ENCODE measurements at places on chromosomes 3 and 15.

GRCh38 chr15:38829086-38829485 lies 264.5 kb upstream of the RASGRP1 start:
- DNase-seq: no peak

DNA sequence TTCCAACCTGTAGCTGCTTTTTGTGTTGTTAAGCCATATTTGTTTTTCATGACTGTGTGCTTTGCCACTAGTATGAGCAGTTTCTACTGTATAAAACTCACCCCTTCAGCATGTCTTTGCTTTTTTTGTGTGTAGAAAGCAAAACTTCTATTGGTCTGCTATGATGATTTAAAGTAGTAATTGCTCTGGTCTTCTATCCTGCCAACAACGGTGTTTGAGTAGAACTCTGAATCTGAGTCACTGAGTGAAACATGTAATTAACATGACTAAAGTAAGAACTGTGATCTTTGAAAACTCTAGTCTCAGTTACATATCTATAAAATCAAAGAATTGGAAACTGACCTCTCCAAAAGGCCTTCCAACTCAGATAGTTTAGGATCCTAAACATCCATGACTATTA lies 133.6 kb downstream of the TPRG1 start:
- no peak for DNase-seq

GRCh38 chr15:58083526-58083925 lies 18.0 kb upstream of the ALDH1A2 start:
- no peak for DNase-seq

GRCh38 chr3:155648013-155648591 lies 96.8 kb downstream of the PLCH1 start:
- DNase-seq: no peak

GRCh38 chr15:26628879-26629529 lies 143.9 kb downstream of the GABRB3 start:
- DNase-seq: peak; percentile 13

- peak; percentile 49 for DNase-seq
Measured at GRCh38 chr3:197305854-197306253, 7.4 kb upstream of the DLG1 start.

DNA sequence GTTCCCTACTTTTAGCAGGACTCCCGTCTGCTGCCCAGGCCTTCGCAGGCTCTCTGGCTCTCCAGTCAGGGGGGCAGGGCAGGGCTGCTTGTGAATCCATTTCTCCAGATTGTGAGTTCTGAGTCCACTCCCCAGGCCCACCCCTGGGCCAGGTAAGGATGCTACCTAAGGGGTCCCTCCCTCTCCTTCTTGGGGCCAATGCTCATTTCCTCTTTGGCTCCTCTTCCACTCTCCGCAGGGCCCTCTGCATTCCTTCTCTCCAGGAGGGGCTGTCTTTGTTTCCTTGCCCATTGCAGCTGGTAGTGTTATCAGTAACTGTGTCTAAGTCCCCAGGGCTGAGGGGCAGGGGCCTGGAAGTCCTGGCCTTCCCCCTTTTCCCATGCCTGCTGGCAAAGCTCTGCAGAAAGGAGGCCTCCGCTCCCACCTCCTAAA lies 13.0 kb upstream of the CACNA2D2 start:
- DNase-seq: no peak

DNA sequence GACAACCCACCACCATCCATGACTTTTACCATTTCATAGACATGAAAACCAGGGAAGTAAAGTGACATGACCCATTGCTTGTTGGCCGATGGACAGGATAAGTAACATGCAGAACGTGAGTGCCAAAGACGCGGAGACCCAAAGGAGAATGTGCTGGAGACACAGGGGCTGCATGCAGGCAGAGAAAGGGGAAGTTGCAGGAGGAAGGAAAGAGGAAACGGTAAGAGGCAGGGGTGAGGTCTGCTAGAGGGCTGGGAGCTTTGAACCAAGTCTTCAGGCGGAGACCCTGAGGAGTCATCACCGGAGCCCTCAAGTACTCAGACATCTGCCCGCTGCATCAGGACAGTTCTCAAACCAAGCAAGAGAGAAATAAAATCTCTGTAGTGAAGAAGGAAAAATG lies 34.9 kb downstream of the MAGEF1 start:
- DNase-seq: no peak

- no peak for DNase-seq
Measured at GRCh38 chr3:46479021-46479420, 14.3 kb upstream of the LTF start.

- no peak for DNase-seq
Measured at GRCh38 chr3:155727836-155728235, 17.0 kb downstream of the PLCH1 start.

- no peak for DNase-seq
Measured at GRCh38 chr15:70647396-70647795, 116.0 kb downstream of the UACA start.

- no peak for DNase-seq
Measured at GRCh38 chr15:79513940-79514339, 81.8 kb downstream of the MINAR1 start.

- no peak for DNase-seq
Measured at GRCh38 chr15:60065951-60066350, 61.8 kb downstream of the FOXB1 start.

DNA sequence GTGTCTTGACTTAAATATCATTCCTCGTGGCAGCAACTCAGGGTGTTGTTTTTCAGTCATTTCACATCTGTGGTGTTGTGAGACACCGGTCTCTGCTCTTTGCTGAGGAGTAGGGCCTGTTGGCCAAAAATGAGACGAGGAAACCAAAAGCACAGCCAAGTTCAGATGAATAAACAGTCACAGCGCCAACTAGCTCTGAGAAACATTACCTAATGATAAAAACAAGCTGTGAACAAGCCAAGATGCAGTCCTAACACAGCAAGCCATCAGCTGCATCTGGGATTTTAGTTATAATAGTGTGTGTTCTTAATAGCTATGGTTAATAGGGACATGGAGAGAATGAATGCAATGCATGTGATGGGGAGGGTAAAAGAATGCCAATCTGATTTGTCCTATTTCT lies 843.4 kb upstream of the DPPA4 start:
- no peak for DNase-seq

- DNase-seq: no peak
Measured at GRCh38 chr15:71501344-71502076, 308.8 kb upstream of the NR2E3 start.

DNA sequence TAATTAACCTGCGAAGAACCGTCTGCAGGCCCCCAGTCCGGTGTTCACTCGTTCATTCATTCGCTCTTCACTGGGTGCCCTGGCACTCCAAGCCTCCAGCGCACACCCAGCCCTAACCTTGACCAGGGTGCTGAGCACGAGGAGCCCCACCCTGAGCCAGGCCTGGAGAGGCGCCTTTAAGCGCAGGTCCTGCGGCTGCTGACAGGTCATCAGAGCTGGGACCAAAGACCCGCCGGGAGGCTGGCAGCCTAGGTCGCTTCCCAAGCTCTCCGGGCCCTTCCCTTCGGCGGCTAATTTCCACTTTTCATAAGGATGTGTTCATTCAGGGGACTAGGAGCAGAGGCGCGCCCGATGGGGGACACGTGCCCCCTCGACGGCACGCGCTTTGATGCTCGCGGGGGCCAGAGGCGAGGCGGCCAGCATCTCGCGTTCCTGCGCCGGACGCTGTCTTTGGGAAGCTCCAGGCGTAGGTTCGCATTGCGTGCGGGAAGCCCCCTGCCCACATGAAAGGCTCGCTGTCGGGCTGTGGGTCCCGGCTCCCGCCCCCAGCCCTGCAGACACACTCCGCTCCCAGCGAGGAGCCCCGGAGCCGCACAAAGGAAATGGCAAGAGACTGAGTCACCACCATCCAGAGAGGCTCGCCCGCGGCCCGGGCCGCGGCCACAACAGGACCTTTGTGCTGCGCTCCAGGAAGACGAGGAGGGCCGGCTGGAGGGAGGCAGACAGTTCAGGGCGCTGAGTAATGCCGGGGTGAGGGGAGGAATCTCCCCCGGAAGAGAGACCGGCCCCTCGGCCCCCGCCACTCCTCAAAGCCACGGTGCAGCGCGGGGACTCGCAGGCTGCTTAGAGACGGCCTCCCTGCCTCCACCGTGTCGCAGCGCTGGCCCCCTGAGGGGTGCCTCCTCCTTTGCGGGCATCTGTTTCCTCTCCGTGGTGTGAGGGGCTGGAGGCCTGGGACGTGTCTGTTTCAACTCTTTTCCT lies 266.4 kb upstream of the HES1 start:
- no peak for DNase-seq

- DNase-seq: no peak
Measured at GRCh38 chr15:63065262-63066221, 23.0 kb downstream of the TPM1 start.

GRCh38 chr3:12345584-12346494 lies 57.0 kb downstream of the PPARG start:
- no peak for DNase-seq

- peak; percentile 39 for DNase-seq
Measured at GRCh38 chr3:119098619-119099222, 47.2 kb upstream of the TEX55 start.

DNA sequence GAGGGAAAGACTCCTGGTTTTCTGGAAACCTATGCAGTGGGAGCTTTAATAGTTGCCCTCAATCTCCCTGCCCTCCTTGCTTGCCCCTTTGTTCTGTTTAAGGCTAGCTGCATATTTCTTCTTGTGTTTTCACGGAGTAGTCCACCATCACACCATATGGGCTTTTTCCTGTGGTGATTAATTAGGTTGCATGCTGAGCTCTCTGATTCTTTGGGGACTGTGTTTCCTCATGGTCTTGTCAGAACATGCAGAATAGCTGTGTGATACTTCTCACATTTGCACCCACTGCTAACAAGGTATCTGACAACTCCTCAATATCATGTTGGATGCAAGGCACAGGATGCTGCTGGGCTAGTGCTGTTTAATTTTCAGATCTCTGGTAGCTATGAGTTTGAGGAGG lies 139.6 kb downstream of the PTPRG start:
- DNase-seq: no peak

DNA sequence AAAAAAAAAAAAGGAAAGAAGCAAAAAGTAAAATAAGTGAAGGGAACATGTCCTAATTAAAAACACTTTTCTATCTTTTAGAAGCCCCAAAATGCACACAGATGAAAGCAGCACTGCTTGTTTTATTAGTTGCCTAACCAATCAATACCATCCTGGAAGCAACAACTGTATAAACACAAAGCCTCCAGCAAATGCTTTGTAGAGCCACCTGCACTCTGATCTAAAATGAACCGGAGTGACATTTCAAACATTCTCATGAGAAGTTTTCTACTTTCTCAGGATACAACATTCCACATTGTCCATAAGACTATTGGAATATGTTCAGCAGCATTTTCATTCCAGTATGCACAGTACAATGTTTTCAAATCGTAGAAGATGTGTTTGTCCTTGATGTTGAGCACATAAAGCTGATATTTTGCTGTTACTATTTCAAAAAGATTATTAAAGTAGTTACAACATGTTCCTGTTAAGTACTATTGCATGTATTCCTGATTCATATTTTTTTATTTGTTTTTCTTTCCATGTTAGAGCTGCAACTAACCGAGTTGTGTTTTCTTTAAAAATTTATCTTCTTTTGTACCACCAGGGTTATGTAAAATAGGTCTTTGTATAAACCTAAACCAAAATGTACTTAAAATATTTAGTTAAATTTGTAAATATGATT lies 50.3 kb upstream of the PLSCR5 start:
- no peak for DNase-seq

DNA sequence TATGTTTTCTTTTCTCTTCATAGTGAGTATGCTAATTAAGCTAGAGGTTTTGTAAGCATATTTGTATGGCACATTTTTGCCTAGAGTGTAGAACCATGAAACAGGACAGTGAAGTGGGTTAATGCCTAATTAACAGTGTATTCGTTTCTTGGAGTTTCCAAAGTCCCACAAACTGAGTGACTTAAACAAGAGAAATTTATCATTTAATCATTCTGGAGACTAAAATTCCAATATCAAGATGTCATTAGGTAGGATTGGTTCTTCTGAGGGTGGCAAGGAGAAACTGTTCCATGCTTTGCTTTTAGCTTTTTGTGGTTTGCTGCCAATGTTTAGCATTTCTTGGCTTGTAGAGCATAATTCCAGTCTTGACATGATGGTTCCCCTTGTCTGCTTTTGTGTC lies 734.2 kb downstream of the NAALADL2 start:
- DNase-seq: no peak

GRCh38 chr15:60392601-60392985 lies 5.2 kb downstream of the ANXA2 start:
- DNase-seq: peak; percentile 11

- DNase-seq: no peak
Measured at GRCh38 chr15:36784717-36785116, 205.3 kb downstream of the CDIN1 start.

DNA sequence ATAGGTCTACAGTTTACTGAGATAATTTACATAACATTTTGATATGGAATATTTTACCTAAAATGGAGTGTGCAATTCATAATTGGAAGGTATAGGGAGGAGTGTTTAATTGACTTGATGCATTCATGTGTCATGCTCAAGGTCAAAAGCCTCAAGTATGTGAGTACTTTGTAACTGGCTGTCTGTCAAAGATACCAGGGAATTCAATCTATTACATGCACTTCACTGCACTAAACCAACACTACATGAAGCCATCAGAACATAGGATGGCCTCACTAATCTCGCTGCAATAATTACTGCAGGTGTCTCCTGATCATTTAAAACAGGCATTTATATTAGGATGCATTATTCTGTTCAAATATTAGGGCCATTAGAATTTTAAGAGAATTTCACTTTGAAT lies 367.2 kb downstream of the CNTN4 start:
- DNase-seq: no peak

GRCh38 chr15:32122013-32122412 lies 91.7 kb downstream of the CHRNA7 start:
- no peak for DNase-seq

DNA sequence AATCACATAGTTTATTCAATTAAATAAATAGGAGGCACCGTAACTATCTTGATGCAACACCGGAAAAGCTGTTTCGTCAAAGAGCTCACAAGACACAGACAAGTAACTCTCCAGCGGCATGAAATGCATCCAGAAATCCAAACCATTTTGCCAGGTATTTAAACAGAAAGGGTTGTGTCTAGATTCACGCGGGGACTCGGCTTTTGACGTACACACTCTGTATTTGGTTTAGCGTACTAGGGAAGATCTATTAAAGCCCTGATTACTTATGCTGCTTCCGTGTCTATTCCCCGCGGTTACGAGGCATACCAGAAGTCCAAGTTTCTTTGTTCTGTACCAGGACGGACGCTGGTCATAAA lies 718 bp downstream of the BNIP2 start:
- DNase-seq: peak; percentile 80

DNA sequence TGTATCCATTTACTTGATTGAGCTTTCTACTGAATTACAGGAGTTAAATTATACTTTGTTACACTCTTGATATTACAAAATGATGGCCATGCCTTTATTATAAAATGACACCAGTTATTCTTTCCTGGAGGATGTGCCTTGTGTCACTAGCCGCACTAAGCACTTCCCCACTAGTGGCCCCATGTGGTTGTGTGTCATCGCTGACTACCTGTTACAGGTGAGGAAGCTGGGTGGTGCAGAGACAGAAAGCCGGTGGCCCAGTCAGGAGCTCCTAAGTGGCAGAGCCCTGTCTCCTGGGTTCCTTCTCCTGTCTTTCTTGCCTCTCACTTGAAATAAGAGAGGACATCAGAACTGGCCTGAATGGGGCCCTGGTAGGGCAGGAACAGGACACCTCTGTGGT lies 96.8 kb downstream of the IGF1R start:
- DNase-seq: no peak

All from CD4-positive, CD25-positive, alpha-beta regulatory T cell (primary cell).